NCI-H1105 treated with DMSO at 0.1 percent for 48 hours (cell line): ENCODE measurements at places on chromosomes 1 and 21.

DNA sequence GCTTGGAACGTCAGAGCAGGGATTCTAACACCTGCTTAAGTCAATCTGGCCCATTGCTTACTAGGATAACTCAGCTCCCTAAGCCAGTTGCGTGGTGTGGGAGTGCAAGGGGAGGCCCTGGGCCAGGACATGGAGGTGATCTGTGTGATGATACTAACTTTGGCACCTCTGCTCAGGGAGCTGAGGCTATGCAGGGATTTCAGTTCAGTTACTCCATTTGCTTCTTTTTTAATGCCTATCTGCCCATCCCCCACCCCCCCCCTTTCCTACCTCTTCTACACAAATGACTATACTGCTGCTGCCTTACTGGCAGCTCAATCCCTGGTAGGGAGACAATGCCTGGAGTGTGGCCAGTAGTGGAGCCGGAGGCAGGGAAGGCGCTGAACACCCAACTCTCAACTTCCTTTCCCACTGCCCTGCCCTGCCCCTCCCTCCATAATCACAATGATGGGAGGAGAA lies 19.5 kb downstream of the INKA2 start:
- no peak for DNase-seq

DNA sequence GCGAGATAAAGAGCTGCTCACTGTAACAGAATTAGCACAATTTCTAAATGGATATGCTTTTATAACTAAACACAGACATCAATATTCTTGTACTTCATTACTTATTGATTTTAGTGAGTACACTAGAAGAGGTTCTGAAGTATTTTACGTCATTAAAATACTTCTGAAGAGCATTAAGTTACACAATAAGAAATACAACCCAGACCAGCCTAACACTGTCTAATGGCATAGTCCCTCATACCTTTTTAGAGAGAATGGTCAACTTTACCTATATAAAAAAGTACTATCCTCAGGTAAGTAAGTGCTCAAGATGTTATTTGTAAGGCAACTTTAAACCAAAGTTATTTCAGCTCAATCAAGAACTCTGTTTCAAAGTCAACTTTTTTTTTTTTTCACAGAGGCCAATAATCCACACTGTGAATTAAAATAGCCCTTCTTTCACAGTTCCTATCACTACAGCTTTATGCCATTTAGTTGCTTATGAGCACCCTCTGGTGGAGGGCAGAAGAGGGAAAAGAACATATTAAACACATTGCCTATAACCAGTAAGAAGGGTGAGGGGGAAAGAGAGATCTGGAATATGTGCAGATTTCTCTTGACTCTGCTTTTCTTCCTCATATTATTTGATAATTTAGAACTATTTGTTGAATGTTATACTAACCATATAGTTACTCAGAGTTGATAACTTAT lies 182.1 kb upstream of the DMRTA2 start:
- DNase-seq, result peak; percentile 74

- no peak for DNase-seq
These were observed 90.3 kb downstream of the CCDC185 start for GRCh38 chr1:223483511-223483910.

DNA sequence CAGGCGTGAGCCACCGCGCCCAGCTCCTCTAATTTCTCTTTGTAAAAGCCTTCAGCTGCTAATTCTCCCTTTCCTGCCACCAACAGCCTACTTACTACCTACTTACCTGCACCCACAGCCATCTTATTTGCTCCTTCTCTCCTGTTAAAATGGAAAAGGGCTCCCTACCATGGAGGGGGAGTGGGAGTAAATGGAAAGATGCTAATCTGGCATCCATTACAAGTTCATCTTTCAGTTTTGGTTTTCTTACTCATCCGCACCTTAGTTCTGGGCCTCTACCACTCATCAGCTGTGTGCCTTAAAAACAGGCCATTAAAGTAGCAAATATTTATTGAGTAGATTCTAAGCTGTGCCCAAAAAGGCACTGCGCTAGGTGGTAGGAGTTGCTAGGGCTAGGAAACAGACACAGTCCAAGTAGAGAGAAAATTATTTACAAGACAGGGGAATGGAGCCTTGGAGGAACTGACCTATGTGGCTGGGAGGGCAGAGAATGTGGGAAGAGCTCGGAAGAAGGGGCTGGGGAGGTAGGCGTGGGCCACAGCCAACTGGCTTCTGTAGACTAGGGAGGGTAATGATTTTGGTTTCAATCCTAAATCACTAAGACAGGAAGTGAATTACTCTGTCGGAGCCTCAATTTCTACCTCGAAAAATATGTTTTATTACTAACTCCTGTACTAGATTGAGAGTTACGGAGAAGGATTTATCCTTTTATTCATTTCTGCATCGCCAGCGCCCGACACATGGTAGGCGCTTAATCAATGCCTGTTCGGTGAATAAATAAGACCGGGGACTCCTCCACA lies 685 bp upstream of the DDI2 start:
- no peak for DNase-seq

DNA sequence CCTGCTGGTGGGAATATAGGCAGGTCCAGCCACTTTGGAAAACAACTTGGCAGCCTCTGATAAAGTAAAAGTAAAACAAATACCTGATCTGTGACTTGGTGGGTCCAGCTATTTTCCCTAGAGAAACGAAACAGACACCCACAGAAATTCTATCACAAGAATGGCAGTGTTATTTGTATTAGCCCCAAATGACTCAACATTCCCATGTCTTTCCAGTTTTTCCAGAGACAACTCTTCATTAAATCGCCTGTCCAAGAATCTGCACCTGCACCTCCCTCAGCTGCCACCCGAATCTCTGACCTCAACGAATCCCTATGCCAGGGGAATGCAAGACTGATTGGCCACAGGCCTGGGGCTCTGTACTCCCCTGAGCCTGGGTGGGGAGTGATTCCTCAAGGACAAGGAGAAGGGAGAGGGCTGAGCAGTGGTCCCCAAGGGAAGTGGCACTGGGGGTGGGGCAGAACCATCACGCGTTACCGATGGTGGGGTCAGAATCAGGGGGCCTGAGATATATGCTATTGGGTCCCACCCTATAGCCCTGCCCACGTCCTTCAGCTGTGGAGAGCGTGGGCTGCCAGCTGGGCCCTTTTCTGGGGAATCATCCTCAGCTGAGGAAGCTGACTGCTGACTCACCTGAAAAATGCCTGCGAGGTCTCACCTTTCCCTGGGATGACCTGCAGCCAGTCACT lies 553.0 kb downstream of the PTPRU start:
- DNase-seq, result no peak

DNA sequence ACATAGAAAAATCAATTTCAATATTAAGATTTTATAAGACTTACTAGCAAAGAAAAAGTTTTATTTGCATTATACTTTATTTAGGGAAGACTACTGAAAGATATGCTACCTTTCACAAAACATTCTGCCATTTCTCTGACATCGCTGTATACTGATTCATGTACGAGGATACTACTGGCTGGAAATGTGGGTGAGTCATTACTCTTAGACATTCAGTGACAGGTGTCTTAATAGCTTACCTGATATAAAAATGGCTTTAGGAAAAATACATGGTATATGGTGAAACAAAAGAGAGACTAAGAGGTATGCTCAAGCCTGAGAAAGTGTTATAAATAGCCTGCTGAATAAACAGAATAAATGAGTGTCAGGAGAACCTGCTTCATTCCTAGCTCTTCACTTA lies 73.0 kb upstream of the EXO1 start:
- no peak for DNase-seq

- DNase-seq, result no peak
These were observed 115.7 kb upstream of the IPO9 start for GRCh38 chr1:201713086-201713810.

DNA sequence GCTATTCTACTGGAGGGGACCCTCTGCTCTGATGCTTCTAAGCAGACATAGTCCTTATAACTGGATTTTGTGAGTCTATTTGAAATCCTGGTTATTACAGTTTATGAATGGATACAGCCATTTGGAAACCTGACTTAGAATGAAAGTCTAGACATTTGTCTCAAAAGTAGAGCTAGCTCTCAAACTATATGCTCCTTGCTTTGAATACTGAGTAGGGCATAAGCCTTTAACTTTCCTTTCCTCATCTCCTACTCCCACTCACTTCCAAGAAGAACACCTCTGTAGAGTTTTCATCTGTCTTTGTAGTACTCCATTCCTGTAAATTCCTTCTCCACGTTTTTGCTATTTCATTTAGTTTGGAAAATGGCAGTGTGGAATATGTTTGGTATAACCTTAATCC lies 9.0 kb upstream of the ARID1A start:
- no peak for DNase-seq

GRCh38 chr1:226063224-226063976 lies 884 bp downstream of the H3-3A start:
- peak; percentile 29 for DNase-seq

DNA sequence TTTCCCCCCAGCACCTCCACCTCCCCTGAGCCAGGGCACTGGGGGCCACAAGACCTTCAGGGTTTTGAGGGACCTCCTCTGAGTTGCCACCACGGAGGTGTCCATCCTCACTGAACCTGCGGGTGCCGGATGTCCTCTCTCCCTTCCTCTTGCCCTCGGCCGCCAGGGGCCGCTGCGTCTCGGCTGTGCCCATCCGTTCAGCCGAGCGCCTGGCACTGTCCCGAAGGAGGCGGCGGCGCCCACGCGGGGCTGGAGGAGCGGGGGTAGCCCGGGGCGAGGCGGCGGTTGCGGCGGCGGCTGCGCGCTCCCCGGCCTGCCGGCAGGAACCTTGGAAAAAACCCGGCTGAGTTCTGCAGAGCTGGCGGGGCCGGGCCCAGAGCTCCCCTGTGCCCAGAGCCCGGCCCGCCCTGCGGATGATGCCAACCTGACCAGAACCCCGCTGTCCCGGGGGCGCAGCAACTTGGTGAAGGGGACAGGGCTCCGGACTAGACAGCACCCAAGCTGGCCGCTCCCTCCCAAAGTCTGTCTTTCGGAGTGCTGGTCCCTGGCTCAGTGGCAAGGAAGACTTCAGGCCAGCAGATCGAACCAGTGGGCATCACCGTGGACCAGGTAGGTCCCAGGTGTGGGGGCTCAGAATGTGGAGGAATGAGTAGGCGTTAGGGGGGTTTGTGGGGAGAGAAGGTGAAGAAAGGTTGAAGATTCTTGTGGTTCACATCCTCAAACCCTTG lies 3.7 kb upstream of the PPM1J start:
- peak; percentile 37 for DNase-seq

- DNase-seq, result no peak
These were observed 34.5 kb downstream of the IL23R start for GRCh38 chr1:67200755-67201154.

DNA sequence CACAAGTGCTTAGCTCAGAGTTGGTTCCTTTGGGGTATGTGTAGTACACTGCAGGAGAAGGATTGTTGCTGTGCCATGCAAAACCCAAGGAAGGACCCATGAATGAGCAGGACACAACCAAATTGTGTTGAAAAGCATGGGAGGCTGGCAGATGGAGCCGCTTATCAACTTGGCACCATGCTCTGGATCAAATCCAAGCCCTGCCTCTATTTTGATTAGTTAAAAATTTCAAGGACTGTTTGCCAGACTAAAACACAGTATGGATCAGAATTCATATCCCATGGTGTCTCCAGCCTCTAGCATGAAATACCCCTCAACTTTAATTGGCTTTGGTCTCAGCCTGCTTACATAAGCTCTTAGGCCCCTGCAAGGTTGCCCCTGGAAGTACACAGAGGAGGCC lies 27.8 kb downstream of the CCDC185 start:
- peak; percentile 56 for DNase-seq

DNA sequence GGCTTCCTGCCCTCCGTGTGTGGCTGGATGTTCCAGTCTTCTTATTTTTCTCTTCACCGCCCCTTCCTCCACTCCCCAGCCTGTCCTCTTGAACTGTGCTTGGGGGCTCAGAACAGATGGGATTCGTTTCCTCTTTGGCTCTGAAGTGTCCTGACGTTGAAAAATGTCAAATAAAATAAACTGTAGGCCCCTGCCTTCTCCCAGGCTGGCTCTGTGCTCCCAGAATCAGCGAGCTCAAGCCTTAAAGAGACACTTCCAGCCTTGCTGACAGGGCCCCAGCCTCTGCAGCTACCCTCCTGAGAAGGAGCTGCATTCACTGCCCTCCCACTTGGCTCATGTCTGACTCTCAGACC lies 104.2 kb upstream of the IPO9 start:
- DNase-seq, result no peak

GRCh38 chr1:192579010-192579738 lies 3.6 kb downstream of the RGS1 start:
- DNase-seq, result no peak

DNA sequence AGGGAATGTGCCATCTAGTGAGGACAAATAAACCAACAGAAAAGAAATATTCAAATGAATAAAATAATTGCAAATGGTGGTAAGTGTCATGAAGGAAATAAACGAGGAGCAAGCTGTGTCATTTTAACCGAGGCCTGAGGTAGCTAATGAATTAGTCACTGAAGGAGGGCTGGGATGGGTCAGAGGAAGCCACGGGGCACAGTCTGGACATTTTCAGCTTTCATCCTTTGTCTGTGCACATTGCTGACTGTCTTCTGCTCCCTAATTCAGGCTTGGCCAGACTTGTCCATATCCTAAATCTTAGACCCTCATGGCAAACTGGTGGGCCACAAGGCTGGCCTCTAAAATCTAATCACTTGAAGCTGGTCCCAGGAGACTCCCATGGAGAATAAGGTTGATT lies 138.4 kb downstream of the RHOU start:
- no peak for DNase-seq

DNA sequence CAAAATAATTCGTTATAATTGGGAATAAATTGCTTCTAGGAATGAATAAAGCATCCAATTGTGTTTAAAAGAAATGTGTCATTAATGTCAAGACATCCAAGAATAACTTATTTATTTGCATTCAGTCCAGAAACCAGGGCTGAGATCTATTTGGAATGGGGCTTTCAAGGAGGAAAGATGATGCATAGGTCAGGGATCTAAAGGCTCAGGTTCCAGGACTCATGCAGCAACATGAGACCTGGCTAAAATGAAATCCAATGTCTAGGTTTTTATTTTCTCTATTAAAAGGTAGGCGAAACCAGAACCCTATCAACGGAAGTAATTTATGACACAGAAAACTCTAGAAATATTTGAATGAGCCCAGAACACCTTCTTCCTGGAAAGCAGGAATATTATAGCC lies 376.8 kb downstream of the SEC16B start:
- no peak for DNase-seq

DNA sequence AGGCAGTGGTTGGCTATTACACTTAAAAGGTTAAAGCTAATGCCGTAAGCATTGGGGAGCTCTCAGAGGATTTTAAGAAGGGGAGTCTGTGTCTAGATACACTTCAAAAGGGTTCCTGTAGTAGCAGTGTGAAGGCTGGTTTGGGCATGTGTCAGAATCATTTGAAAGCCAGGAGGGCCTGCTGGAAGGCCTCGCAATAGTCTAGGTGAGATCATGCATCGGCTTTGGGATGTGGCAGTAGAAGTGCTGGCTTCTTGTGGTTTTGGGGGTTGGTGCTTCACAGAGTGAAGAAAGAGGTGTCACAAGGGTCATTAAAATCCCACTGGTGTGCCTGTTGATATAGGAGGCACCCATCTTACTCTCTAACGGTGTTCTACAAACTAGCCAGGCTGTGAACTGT lies 85.7 kb downstream of the ST6GALNAC3 start:
- DNase-seq, result no peak

- DNase-seq, result no peak
These were observed 155.4 kb downstream of the CLEC20A start for GRCh38 chr1:178341261-178341956.

GRCh38 chr1:10471411-10472219 lies 714 bp downstream of the DFFA start:
- no peak for DNase-seq
